Panc1 (cell line): ENCODE measurements at places on chromosomes 1 and 21. TPM values are rescaled to one million over a fixed set of nuclear protein-coding genes. Genes with fewer than 3 reads are reported as not detected.

The ACP6 gene
- total RNA-seq, result 12.0 TPM

The CD53 gene
- total RNA-seq, result 0.49 TPM

The KCNJ15 gene
- 0.13 TPM for total RNA-seq

The TRIM46 gene
- total RNA-seq, result 3.8 TPM

The COQ8A gene
- 15.1 TPM for total RNA-seq
